Kidney epithelial cell (primary cell): ENCODE measurements at places on chromosomes 2 and 18. TPM values are rescaled to one million over a fixed set of nuclear protein-coding genes. Genes with fewer than 3 reads are reported as not detected.

GRCh38 chr2:37885329-37885993 is 39.6 kb upstream of the RMDN2 start:
- no peak for DNase-seq

- no peak for DNase-seq
Measured at GRCh38 chr2:107556038-107556627, 270.6 kb upstream of the RGPD4 start.

Gene TTN
- total RNA-seq = under 0.01 TPM in 1 of 2 replicates, not detected in the other

GRCh38 chr2:5696404-5696944 is 4.3 kb downstream of the SOX11 start:
- no peak for DNase-seq

DNA sequence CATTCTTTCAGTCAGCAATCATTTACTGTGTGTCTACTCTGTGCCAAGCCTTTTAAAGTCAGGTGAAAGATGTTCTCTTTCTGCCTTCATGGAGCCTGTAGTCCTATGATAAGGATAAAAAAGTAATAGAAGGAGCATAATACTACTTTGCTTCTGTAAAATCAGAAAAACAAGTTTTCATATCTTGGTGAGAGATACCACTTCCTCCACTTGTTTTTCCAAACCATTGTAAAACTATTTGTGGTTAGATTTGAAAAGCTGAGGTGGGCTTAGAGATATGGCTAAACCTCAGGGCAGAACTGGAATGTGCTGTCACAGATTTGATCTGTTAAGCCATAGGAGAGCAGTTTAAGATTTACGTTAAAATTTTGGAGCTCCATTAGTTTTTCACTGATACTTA is 104.7 kb upstream of the FAM117B start:
- DNase-seq = no peak

- DNase-seq = no peak
Measured at GRCh38 chr2:108612514-108613183, 78.4 kb downstream of the LIMS1 start.

DNA sequence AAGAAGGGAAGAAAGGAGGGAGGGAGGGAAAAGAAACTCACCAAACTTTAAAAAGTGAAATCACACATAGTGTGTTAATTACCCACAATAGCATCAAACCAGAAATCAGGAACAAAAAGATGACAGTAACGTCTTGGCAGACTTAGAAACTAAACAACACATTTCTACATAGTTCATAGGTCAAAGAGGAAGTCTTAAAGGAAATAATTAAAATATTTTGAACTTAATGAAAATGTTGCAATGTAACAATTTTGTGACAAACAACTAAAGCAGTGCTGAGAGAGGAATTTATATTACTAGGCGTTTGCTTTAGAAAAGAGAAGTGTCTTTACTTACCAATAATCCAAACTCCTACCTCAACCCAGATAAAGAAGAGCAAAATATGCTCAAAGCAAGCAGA is 505.0 kb upstream of the ID2 start:
- no peak for DNase-seq

Gene PROM2
- 2.3 and 3.4 TPM in 2 replicates for total RNA-seq

Gene HOXD4
- total RNA-seq = 5.4 and 13.8 TPM in 2 replicates

DNA sequence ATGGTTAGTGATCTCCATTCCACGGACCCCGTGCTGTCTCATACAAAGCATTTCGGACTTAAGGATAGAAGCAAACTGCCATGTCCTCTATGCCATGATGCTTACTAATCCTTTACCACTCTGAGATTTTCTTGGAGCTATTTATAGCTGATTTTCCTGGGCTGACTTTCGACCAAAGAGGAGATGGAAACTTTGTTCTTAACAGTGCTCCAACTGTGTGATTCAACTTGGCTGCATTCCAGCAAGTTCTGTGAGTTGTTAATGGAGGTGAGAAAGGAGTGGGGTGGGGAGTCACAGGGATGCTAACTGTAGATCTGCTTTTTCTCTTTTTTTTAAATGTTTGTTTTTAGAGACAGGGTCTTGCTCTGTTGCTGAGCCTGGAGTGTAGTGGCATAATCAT is 45.5 kb upstream of the MSH2 start:
- no peak for DNase-seq

Gene ACMSD
- total RNA-seq = not detected in 2 replicates

DNA sequence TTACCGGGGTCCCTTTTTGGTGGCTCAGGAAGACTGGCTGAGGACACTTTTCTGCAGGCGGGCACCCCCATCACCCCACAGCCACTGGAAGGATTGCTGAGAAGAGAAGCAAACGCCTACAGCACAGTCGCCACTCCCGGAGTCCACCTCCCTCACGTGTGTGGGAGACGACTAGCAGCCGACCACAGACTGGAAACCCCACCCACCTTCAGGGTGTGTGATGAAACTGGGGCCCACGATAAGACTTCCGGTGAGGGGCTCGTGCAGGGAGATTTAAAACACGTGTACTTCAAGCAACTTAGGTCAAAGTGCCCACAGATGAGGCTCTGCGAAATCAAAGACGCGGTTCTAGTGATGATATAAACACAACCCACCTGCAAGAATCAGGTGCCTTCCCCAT is 26.3 kb downstream of the MBP start:
- DNase-seq = no peak

DNA sequence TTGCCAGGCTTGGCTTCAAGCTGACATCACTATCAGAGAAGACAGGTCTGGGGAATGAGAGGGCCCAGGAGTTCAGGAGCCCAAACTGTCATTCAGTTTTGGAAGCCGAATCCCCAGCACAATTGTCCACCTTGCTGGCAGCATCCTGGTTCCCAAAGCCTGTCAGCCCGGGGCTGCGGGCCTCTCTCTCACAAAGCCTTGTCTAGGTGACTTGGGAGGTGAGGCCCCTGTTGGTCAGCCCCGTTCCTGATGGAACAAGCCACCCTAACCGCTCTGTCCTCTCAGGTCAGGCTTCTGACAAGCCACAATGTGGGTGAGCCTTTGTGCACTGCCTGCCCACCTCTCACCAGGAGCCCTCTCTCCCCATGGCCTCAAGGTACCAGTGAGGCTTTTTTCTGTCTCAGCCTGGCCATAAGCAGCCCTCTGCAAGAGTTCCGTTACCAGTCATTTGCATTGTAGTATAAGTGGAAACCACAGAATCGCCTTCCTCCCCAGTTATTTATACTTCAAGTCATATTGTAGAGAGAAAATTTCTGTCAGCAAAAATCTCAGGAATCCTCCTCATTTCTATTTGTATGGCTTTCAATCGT is 100.6 kb downstream of the MSH2 start:
- DNase-seq = no peak

GRCh38 chr2:33069894-33070651 is 123.3 kb downstream of the LTBP1 start:
- peak; percentile 95 for DNase-seq

Gene SNED1
- 2.2 and 5.1 TPM in 2 replicates for total RNA-seq

DNA sequence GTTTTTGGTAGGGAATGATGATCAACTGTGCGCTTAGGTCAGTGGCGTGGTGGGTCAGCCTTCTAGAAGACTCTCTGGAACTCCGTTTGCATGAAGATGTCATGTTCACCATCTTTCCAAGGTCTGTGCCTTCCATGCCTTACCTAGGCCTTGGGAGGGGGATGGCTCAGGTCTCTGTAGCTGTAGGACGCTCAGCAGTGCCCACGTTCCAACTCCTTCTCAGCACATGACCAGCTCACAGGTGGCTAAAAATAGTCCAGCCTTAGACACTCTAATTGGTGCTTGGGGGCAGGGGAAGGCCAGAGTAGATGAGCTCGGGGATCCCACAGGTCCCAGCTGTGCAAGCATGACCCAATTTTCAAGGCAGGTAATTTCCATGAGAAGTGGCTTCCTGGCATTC is 42.3 kb upstream of the TEX51 start:
- DNase-seq = no peak

GRCh38 chr2:23478087-23478932 is 93.3 kb downstream of the KLHL29 start:
- DNase-seq = no peak

DNA sequence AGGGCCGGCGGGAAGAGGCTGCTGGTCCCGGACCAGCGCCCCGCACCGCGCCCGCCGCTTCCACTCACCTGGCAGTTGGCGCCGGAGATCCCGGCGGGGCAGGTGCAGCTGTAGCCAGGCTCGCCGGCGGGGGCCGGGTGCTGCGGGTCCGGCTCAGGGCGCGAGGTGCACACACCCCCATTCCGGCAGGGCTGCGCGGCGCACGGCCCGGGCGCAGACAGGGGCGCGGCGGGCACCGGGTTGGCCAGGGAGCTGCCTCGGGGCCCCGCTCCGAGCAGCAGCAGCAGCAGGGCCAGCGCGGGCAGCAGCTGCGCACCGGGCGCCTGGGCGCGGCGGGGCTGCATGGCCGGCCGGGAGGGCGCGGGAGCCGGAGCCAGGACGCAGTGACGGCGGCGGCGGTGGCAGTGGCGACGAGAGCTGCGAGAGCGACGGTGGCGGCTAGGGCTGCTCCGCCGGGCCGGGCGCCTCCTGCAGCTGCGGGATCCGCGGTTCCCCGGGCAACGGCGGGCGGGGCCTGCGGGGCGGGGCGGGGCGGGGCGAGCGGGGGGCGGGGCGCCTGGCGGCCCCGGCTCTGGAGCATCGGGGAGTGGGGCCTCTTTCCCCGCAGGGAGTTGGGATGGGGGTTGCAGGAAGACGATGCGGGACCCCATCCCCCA is at the start of gene DNER:
TSS of gene DNER (minus strand) at position 476 of the 656 bp plus-strand sequence. CDS start at position 344, 132 bp downstream.
- DNase-seq = no peak

- DNase-seq = no peak
Measured at GRCh38 chr2:199558156-199558555, 100.4 kb upstream of the SATB2 start.

GRCh38 chr2:181223234-181223633 is 234.0 kb upstream of the ITGA4 start:
- DNase-seq = no peak

DNA sequence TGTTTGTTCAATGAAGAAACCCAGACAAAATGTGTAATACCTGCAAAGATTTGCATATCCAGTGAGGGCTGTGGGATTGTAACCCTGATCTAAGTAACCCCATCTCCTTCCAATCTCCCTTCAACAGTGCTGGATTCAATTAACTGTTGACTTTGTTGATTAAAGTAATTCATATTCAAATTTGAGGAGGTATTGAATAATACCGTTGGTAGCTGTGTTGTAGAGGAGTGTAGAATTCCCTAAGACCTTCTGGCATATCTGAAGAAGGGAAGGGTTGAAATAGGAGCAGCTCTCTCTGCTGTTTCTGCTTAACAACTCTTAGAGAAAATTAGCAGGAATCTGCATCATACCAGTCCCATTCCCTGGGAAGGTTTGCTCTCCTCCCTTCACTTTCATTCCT is 28.2 kb downstream of the MAIP1 start:
- no peak for DNase-seq

DNA sequence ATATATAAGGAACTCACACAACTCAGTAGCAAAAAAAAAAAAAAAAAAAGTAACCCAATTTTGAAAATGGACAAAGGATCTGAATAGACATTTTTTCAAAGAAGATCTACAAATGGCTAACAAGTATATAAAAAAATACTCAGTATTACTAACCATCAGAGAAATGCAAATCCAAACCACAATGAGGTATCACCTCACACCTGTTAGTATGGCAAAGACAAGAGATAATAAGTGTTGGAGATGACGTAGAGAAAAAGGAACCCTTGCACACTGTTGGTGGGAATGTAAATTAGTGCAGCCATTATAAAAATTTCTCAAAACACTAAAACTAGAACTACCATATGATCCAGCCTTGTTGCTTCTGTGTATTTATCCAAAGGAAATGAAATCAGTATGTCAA is 5.8 kb upstream of the CNDP1 start:
- no peak for DNase-seq

- DNase-seq = no peak
Measured at GRCh38 chr2:37365669-37366068, 21.2 kb downstream of the QPCT start.

DNA sequence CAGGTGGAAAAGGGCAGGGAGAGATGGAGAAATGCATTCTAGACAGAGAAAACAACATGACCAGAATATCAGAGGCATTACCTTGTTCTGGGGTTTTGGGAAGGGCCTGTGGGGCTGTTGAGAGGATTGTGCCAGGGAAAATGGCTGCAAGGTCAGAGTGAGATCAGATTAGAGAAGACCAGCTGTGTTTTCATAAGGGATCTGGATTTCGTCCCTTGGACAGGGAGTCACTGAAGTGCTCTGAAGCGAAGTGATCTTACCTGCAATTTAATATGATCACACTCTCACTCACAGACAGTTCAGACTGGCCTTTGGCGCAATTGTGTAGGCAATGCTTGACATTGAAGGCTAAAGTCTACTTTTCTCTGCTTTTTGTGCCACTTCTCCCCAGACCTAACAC is 20.3 kb upstream of the REG3G start:
- no peak for DNase-seq

- DNase-seq = no peak
Measured at GRCh38 chr2:240902615-240903041, 3.5 kb upstream of the CROCC2 start.

GRCh38 chr2:48530033-48530811 is at the start of gene STON1:
TSS of gene STON1 (plus strand) at chr2:48530154. CDS start at chr2:48580634, 50,480 bp downstream.
- DNase-seq = no peak

GRCh38 chr2:38508311-38509039 is 94.3 kb downstream of the HNRNPLL start:
- DNase-seq = peak; percentile 39

Gene CRYGC
- not detected in 2 replicates for total RNA-seq

Gene POU3F3
- 18.2 and 19.0 TPM in 2 replicates for total RNA-seq

Gene SPC25
- total RNA-seq = 1.8 and 2.0 TPM in 2 replicates

DNA sequence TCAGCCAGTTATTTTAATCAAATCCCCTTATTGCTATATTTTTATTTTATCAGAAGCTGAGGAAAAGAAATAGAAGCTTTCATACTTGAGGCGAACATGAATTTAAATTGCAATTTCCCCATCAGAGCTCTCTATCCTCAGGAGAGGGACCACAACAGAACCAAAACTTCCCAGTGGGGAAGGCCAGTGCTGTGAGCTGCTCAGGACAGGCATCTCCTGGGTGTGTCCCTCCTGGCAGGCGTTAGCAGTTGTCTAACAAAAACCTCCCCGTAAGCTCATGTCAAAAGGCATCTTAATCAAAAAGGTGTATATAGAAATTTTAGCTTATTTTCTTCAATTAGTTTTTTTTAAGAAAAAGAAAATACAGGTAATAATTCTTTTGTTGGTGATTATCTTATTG is 93.0 kb downstream of the PID1 start:
- no peak for DNase-seq

GRCh38 chr2:210540900-210541289 is 15.5 kb upstream of the CPS1 start:
- no peak for DNase-seq

DNA sequence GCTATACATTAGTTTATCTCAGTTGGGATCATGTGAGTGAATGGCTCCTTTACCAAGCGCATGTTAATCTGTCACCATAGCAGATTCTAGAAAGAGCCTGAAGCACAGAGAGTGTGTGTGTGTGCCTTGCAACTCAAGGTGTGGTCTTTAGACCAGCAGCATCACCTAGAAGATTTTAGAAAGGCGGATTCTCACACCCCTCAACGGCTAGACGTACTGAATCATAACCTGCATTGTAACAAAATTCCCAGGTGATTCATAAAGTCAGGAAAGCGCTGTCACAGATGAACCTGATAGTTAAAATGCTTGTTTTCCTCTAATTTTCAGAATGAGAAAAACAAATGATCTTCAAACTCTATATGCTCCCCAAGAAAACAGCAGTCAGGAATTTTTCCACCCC is 45.5 kb upstream of the MAPRE2 start:
- DNase-seq = no peak

Gene STAT4
- total RNA-seq = 0.46 and 1.1 TPM in 2 replicates
